ENCODE measurements at places on chromosomes 4 and X.

- DNase-seq, result no peak
Observed at GRCh38 chrX:136047969-136048368, 62.7 kb downstream of the SLC9A6 start.

GRCh38 chrX:76802708-76803107, 375.2 kb downstream of the MAGEE1 start:
- DNase-seq, result no peak

DNA sequence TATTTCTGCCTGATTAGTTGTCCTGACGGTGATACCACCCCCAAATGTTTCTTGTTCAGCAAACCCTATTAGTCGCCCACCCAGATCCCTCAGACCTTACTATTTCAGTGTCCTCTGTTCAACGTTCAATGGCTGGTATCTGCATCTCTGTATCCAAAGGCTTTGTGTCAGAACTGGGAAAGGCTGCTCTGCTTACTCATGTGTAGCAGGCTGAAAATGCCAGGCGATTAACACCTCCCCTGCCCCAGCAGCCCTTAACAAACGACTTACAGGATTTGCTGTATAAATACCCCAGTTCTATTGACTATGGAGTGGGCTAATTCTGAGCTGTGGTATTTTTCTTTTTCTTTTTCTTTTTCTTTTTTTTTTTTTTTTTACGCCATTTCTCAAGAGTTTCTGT, 415.0 kb downstream of the ZNF674 start:
- DNase-seq, result no peak

DNA sequence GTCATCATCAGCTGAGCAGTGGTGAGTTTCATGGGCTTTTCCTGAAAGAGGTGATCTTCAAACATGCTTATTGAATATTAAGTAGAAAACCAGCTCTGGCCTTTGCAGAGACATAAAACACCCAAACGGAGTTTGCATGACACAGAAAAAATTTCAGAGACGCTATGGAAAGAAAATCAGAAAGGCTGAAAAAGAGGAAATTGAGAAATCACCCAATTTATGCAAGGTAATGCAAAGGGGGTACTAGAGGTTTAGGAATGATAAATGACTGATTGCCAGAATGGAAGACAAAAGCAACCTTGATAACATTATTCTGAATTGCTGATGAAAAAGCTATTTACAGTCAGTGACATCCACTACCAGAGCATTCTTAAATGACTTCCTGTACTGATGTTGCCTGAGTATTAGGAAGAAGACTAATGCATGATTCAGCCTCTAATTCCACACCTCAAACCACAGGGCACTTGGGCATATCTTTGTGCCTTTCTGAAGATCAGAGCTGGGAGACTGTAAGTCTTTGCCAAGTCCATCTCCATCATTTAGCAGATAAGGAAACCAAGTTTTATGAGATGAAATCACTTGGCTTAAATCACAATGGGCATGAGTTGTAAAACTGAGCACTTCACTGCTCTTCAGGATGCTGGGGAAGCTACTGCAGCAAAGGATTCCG, 565.7 kb downstream of the PPARGC1A start:
- DNase-seq, result no peak

- no peak for DNase-seq
Observed at GRCh38 chrX:122626871-122627270, 557.2 kb upstream of the GRIA3 start.

DNA sequence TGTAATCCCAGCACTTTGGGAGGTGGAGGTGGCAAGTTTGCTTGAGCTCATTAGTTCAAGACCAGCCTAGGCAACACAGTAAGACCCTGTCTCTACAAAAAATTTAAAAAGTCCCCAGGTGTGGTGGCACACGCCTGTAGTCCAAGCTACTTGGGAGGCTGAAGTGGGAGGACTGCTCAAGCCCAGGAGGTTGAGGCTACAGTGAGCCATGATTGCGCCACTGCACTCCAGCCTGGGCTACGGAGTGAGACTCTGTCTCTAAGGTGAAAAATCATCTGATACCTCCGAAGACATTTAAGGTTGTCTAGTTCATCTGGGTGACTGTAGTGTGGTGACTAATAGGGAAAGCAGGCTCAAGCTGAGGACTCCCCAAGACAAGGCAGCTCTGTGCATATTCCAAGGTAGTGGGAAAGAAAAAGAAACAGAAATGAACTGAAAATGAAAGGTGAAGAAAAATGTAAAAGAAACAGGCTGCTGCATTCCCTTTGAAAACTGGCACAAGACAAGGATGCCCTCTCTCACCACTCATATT, 23.3 kb downstream of the FRYL start:
- no peak for DNase-seq

DNA sequence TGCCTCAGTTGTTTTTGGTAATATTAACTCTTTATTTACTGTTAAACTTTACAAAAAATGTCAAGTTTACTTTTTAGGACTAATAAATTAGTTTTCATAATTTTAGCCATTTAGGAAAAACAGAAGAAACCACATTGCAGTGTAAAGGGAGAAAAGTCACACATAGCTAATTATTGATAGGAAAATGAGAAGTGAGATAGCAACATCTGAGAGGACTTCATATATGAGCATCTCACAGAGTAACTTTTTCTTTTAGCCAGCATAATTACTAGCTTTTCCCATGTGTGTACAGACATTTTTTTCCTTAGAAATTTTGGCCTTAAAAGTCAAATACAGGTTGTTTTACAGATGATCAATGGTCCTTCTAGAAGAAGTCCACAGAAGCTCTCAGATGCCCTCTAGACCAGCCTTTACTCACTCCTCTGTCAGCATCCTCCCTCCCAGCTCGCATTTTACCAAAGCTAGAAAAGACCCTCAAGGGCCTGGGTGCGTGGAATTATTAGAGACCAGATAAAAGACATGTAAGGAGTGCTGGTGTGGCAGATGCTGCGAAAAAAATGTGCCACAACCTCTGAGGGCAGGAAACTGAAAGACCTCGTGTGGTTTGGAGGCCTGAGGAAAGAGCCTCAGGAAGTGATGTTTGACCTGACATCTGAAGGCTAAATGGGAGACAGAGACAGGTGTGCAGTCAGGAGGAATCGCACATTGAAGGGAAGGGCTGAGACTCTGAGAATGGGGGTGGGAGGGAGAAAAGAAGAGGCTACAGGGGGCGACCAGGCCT, 156.9 kb downstream of the CBR4 start:
- DNase-seq, result no peak

- DNase-seq, result no peak
Observed at GRCh38 chr4:88054901-88055300, 47.5 kb downstream of the PKD2 start.

DNA sequence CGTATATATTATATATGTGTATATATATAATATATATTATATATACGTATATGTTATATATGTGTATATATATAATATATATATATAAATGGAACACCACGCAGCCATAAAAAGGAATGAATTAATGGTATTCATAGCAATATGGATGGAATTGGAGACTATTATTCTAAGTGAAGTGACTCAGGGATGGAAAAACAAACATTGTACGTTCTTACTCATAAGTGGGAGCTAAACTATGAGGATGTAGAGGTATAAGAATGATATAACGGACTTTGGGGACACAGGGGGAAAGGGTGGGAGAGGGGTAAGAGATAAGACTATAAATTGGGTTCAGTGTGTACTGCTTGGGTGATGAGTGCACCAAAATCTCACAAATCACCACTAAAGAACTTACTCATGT, 1388.9 kb downstream of the C4orf33 start:
- no peak for DNase-seq

DNA sequence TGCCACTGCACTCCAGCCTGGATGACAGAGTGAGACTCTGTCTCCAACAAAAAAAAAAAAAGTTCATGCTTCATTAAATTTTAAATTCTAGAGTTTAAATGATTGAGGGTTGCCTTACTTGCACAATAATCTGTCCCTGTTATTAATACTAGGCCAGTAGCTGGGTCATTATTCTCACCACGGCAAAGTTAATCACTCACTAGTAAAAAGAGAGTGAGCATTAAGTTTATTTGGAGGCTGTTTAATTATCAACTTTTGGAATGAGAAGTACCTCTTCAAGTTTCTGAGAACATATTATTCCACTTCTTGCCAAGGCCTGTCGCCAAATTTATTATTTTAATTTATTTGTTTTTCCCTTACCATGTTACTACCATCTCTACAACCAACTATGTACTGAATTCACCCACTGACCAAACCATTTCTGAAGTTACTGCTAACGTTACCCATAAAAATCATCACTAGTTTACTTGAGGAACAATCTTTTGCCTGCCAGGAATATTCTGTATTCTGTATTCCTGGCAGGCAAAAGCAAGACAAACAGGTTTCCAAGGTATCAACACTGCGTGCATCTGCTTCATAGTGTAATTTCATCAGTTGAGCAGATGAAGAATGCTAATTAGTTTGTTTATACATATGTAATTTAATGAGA, 26.5 kb downstream of the GUCY1A1 start:
- no peak for DNase-seq

Measured in T-cell (primary cell).